Tibial nerve (tissue), 4 donors: ENCODE measurements at places on chromosomes 1 and 21.

GRCh38 chr1:183993132-183993531 lies 44.4 kb downstream of the COLGALT2 start:
- no peak overlapping the region for H3K4me3 ChIP-seq
- no peaks in the 10 kb centered on the region for H3K36me3 ChIP-seq
- H3K27me3 ChIP-seq = no peaks in the 10 kb centered on the region
- H3K27ac ChIP-seq = no peak overlapping the region
- DNase-seq = no peak

GRCh38 chr1:23148084-23148483 lies 20.6 kb downstream of the LUZP1 start:
- DNase-seq = no peak
- no peak overlapping the region for H3K27ac ChIP-seq
- H3K4me1 ChIP-seq = peaks cover 7% of the 10 kb centered on the region
- H3K27me3 ChIP-seq = no peaks in the 10 kb centered on the region
- no peaks in the 10 kb centered on the region for H3K36me3 ChIP-seq
- no peak overlapping the region for H3K4me3 ChIP-seq

GRCh38 chr1:179761846-179762640 lies 19.0 kb downstream of the FAM163A start:
- no peak overlapping the region for H3K27ac ChIP-seq
- peaks cover 11% of the 10 kb centered on the region for H3K4me1 ChIP-seq
- no peak for DNase-seq
- no peak overlapping the region for H3K4me3 ChIP-seq
- no peaks in the 10 kb centered on the region for H3K36me3 ChIP-seq

GRCh38 chr1:237186675-237187074 lies 144.7 kb downstream of the RYR2 start:
- DNase-seq = no peak
- H3K4me1 ChIP-seq = no peaks in the 10 kb centered on the region
- no peak overlapping the region for H3K27ac ChIP-seq
- H3K27me3 ChIP-seq = no peaks in the 10 kb centered on the region

- no peaks in the 10 kb centered on the region for H3K27me3 ChIP-seq
- no peaks in the 10 kb centered on the region for H3K4me1 ChIP-seq
- DNase-seq = no peak
- H3K36me3 ChIP-seq = no peaks in the 10 kb centered on the region
- H3K27ac ChIP-seq = no peak overlapping the region
- no peak overlapping the region for H3K4me3 ChIP-seq
These were observed 123.8 kb downstream of the PIK3R3 start for GRCh38 chr1:46008585-46008984.

DNA sequence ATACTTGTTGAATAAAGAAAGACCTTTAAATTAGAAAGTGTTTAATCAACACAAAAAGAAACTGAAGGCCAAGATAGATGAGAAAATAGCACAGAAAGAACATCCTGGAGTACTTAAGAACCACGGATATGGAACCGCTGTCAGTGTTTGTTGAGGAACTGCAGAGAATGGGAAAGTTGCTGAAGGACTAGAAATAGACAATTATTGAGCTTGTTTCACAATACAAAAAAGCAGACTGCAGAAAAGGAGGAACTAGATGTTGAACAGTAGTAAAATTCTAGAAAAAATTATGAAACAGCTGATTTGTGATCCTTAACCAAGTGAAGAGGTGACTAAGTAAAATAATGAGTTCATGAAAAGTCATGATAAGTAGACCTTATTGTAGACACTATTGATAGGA lies 29.7 kb downstream of the MYSM1 start:
- no peaks in the 10 kb centered on the region for H3K27me3 ChIP-seq
- H3K4me1 ChIP-seq = peaks cover 9% of the 10 kb centered on the region
- no peak overlapping the region for H3K27ac ChIP-seq
- H3K4me3 ChIP-seq = no peak overlapping the region

- no peaks in the 10 kb centered on the region for H3K27me3 ChIP-seq
- DNase-seq = no peak
- peaks cover 99% of the 10 kb centered on the region for H3K36me3 ChIP-seq
- peaks cover 29% of the 10 kb centered on the region for H3K4me1 ChIP-seq
These were observed 16.4 kb downstream of the ARHGEF2 start for GRCh38 chr1:155961937-155962336.
